Non-pigmented ciliary epithelial cell (primary cell): ENCODE measurements at places on chromosomes 6 and 20.

- DNase-seq: no peak
Measured at GRCh38 chr6:161476711-161477110, 202.8 kb upstream of the AGPAT4 start.

DNA sequence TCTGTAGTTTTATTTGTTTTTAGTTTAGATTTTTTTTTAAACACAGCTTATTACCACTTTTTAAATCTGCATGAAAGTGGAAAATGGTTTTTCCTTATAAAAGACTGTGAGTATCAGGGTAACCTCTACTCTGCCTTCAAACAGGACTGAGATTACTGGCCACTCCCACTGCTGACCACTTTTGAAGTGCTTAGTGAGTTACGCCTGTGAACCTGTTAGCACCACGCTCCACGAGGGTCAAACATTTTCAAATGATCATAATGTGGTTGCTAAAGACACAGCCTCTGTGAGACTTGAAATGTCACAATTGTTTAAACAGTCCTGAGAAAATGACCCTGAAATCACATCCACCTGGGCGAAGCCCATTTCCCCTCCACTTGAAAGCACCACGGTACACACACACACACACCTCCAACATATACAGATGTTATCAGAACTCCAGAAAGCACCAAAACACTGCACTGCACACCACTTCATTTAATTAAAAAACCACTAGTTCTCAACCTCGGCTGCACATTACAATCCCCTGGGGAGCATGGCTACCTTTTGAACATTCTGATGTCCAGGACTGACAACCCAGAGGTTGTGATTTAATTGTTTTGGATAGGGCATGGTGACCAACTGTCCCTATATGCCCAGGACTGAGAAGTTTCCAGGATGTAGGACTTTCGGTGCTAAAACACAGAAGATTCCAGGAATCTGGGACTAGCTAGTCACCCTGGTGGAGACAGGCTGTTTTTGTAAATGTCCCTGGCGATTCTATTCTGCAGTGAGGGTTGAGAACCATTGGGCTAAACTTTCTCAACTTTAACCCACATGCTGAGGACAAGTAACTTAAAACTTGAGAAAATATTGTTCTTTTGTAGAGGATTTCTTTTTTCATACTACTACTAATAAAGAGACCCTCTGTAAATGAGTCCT lies 176.4 kb upstream of the MYLIP start:
- DNase-seq: no peak

GRCh38 chr6:35312076-35312800 lies 14.6 kb downstream of the DEF6 start:
- DNase-seq: no peak

DNA sequence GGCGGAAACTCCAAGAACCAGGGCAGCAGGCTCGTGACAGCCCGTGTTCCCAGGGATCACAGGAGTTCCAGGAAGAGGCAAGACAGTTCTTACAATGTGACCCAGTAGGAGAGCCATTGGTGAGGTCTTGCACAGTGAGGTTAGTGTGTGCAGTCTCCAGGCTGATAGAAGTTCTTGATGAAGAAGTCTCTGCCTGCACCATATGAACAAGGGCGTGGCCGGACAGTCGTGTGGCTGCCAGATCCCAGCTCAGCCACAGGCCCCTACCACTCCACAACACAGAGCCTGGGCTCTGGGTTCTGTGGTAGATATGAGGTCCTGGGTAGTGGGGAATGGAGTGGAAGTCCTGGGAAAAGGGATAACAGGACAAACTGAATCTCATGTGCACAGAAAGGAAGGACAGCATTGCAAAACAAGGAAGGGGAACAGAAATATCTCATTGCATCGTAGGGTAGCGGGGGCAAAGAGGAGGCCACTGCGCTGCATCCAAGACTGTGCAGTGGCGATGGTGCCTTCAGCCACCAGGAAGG lies 65.2 kb downstream of the STX11 start:
- DNase-seq: no peak

GRCh38 chr6:151052021-151052646 lies 186.6 kb downstream of the MTHFD1L start:
- DNase-seq: no peak

DNA sequence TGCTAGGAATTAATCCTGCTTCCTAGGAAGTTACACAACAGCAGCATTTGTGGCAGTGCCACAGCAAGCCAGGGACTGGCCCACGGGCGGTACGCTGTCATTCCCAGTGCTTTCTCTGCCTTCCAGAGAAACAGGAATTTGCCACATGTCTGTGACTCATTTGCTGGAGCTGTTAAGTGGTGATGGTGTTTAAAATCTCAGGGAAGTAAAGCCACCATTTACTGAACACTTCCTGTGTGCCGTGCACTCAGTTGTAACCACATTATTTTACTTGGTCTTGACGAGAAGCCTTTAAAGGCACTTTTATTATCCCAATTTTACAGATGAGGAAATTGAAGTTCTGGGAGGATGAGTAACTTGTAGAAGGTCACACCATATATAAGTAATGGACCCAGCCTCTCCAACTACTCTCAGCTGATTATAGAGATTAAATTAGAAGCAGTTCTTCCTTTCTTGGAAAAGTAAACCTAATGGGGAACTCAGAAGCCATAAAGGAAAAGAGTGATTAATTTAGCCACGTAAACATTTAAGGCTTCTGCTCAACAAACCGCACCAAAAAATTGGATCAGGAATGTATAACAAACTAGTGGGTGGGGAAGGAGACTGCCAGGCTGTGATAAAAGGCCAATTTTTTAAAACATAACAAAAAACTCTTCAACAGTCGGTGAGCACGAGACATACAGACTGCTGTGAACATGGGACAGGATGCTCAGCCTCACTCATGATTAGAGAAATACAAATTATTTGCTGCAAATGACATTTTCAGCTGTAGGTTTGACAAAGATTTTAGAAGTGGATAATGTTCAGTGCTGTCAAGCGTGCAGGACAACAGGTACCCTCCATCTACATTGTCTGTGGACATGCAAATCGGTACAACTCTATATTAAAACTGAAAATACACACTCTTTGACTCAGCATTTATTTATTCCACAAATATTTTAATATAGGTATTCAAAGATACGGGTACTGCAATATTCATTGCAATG lies 311.2 kb downstream of the NRN1 start:
- peak; percentile 35 for DNase-seq

- DNase-seq: no peak
Measured at GRCh38 chr6:16183187-16183664, 54.3 kb downstream of the MYLIP start.

DNA sequence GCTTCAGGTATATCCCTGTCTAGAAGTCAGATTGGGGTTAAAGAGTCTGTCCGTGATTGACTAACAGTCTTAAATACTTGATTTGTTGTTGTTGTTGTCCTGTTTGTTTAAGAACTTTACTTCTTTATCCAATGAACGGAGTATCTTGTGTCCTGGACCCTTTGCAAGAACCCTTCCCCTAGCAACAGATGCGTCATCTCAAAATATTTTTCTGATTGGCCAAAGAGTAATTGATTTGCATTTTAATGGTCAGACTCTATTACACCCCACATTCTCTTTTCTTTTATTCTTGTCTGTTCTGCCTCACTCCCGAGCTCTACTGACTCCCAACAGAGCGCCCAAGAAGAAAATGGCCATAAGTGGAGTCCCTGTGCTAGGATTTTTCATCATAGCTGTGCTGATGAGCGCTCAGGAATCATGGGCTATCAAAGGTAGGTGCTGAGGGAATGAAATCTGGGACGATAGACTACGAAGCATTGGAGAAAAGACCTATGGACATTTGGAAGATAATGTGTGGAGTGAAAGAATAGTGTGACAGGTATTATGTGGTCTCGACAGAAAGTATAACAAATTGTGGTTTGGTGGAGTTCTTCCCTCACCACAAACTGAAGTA lies at the start of gene HLA-DRA:
Gene HLA-DRA, plus strand, starts transcription at position 286 of the 613 bp plus-strand sequence. Its CDS starts 64 bp downstream, at position 350.
- DNase-seq: no peak

DNA sequence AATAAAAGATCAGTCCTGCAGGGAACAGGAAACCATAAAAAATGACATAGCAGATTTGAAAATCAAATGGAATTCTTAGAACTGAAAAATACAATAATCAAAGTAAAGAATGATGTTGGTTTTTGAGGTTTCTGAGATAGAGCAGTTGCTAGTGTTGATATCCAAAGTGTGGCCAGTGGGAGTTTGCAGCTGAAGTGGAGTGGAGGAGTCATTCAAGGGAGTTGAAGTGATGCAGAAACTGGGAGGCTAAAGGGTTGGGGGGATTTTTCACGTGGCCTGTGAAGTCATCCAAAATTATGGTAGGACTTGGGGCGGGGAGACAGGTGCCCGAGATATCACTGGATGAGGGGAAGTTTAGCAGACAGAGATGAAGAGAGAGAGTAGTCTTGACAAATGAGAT lies 123.6 kb downstream of the CDC5L start:
- DNase-seq: no peak

DNA sequence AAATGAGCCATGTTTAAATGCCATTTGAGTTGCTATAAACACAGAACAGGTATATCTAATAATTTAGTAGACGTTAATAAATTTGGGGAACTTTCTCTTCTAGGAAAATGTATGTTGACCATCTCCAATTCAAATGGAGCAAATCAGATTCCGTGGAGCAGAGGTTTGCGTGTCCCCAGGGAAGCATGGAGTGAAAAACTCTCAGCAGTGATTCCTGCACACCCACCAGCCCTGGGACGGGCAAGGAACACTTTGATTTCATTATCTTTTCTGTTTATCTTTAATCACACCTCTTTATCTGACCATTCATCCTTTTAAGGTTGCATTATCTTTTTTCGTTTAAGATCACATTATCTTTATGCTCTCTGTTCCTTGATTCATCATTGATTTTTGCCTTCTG lies 95.0 kb downstream of the RNASET2 start:
- no peak for DNase-seq

- peak; percentile 35 for DNase-seq
Measured at GRCh38 chr6:32882879-32883250, 28.9 kb downstream of the PSMB9 start.

DNA sequence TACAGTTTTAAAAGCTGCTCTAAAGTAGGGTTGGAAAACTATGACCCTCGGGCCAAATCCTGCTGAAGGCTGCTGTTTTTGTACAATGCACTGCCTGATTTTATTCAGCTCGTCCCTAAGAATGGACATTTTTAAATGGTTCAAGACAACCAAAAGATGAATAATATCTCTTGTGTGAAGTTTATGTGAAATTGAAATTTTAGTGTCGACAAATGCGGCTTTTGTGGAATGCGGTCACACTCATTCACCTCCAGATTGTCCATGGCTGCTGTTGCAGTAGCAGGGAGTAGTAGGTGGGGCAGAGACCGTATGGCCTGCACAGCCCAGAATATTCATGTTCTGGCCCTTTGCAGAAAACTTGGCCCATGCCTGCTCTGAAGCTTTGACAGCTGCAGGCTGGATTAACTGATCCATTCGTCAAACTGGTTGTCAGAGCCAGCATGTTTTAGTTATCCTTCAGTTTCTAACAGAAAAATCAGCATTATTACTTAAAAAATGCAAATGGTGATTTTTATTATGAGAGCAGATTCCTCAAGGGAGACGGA lies 91.6 kb downstream of the PSMG4 start:
- DNase-seq: no peak

DNA sequence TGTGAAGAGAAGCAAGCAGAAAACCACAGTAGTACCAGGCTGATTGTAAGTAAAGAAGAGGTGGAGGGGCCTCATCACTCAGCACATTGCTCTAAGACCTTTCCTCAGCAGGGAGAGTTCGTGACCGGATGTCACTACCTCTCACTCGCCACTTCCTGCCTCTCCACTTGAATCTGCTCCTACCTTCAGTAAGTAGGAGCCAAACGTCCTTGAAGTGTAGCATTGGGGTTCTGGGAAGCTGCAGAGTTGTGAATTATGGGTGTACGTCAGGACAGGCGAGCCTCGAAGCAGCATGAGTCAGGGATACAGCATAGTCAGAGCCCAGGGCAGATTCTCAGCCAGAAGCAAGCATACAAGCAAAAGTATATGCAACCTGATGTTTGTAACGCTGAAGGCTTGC lies 224.9 kb downstream of the PHACTR1 start:
- DNase-seq: no peak

GRCh38 chr6:56840467-56841380 lies 114.2 kb upstream of the BEND6 start:
- DNase-seq: no peak

GRCh38 chr6:169725125-169726048 lies 1.1 kb upstream of the PHF10 start:
- peak; percentile 69 for DNase-seq

GRCh38 chr20:49519777-49520359 lies 37.4 kb upstream of the KCNB1 start:
- no peak for DNase-seq

- DNase-seq: no peak
Measured at GRCh38 chr6:14452567-14453527, 335.3 kb downstream of the CD83 start.

DNA sequence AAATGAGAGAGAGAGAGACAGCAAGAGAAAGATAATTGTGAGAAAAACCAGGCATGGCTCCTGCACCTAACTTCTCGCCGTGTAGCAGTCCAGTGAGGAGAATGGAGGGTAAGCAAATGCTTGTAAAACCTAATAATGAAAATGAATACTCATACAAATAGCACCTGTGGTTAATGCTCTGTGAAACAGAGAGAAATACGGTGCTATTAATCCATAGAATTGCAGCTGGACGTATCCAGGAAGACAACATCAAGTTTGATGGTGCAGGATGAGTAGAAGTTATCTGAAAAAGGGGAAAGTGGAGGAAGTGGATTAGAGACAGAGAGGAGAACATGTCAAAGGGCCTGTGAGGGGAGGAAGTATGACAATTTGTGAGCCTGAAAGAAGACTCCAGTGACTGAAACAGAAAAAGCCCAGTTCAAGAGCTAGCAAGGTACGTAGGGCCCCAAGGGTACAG lies 89.4 kb upstream of the PAK5 start:
- DNase-seq: no peak

DNA sequence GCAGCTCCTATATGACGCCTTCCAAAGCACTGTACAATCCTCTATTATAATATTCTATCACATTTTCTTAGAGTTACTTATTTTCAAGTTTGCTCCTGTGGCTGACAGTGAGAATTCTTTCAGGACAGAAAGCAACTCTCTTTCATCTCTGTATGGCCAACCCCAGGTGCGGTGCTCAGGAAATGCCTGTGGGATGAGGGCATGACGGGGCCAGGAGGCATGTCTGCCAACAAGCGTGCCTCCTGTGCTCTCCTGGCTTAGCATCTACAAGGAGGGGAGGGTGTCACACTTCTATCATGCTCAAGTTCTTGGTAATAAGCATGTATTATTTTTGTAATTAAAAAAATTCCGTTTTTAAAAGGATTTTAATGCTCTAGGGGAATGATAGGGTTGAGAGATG lies 11.4 kb downstream of the MRPL14 start:
- DNase-seq: no peak

DNA sequence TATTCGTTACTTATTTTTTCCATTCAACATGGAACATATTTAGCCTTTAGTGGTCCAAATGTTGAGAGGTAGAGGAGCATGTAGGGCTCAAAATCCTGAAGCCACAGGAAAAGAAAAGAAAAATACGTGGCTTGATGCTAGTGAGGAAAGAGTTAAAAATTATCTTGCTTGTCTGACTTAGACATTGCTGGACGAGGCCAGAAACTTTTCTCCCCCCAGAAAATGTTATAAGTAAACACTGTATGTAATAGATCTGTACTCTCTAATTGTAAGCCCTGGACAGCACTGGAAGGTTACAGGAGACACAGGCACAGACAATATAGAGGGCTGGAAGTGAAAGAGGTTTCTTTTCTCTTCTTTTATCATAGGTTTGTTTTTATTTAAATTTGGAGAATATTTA lies 165.6 kb downstream of the ZFP64 start:
- DNase-seq: no peak

GRCh38 chr6:14880677-14881076 lies 365.2 kb upstream of the JARID2 start:
- no peak for DNase-seq
